T47D (cell line): ENCODE measurements at places on chromosomes 6 and 20.
A peak's percentile ranks its signal among the peaks of the same experiment; 100 is the strongest.

DNA sequence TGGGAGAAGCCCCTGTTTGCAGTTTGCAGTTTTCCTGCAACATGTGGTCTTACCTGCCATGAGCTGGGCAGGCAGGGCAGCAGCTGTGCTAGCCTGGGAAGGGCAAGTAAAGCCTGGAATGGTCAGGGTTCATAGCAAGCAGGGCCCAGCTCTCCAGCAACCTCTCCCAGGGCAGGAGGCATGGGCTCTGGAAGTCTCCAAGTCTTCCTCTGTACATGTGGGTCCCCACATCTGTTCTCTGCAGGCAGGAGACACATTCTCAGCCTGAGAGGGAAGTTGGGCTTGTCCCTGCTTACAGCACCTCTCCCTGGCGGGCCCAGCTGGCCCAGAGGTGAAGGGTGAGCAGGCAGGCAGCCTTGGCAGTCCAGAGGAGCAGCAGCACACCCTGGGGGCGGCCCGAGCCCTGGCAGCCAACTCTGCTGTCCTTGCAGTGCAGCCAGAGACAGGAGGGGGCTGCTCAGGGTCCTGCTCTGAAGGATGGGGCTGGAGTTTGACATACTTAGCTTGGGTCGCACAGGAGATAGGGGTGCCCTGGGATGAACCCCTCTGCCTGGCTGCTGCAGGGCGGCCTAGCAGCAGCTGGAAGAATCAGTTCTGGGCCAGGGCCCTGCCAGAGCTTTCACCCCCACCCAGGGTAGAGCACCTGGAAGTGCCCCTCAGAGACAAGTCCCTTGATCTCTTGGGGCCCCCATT lies 176.0 kb downstream of the MRPL14 start:
- DNase-seq, result no peak

- no peak for DNase-seq
Measured at GRCh38 chr6:159929819-159930218, 39.0 kb downstream of the MAS1 start.

- no peak for DNase-seq
Measured at GRCh38 chr6:169930799-169931198, 179.4 kb downstream of the ERMARD start.

DNA sequence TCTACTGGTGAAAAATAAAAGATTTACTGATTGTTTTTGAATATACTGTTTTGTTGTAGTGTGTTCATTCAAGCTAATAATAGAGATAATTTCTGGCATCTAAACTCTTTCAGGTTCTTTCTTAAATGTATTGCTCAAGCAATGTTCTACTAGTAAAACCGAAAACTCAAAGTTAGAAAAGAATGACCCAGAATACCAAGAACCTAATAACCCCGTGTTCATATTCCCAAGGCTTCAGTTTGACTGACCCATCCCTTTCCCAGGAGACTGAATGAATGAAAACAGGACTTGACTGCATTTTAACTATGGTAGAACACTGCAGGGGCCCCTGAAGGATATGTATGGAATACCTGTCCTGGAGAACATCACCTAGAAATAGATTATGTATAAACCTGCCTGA lies 375.3 kb downstream of the MAFB start:
- no peak for DNase-seq

DNA sequence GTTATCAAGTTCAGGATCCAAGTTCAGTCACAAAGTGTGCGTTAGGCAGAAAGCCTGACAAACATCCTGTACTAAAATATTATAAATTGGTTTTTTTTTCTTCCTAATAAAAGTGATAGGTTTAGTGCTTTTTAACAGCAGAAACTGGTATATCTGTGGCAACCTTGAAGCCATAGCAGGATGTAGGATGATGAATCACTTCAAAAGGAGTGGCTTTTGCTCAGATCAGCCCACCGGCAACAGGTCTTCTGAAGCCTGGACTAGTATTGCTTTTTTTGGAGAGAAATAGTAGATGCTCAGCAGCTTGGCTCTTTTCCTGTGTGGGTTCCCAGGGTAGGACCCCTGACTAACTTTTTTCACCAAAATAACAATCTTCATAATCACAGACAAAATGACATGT lies 190.8 kb downstream of the EPM2A start:
- DNase-seq, result no peak

DNA sequence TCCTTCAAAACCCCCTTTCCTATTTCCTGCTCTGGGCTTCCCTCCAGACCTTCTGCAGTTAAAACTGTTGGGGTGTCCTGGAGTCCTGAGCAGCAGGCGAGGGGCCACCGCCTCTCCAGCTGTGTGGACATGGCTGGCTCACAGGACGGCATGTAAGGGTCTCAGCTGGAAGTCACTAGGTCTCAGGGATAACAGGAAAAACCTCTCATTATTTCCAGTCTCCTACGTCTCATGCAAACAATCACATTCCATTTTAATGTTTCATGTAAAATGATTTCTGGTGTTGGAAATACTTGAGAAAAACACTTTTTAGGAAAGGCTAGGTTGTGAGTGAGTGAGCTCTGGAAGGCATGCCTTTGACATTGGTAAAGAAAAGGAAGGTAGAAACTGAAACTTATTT lies 158.7 kb downstream of the SCML4 start:
- DNase-seq, result no peak

DNA sequence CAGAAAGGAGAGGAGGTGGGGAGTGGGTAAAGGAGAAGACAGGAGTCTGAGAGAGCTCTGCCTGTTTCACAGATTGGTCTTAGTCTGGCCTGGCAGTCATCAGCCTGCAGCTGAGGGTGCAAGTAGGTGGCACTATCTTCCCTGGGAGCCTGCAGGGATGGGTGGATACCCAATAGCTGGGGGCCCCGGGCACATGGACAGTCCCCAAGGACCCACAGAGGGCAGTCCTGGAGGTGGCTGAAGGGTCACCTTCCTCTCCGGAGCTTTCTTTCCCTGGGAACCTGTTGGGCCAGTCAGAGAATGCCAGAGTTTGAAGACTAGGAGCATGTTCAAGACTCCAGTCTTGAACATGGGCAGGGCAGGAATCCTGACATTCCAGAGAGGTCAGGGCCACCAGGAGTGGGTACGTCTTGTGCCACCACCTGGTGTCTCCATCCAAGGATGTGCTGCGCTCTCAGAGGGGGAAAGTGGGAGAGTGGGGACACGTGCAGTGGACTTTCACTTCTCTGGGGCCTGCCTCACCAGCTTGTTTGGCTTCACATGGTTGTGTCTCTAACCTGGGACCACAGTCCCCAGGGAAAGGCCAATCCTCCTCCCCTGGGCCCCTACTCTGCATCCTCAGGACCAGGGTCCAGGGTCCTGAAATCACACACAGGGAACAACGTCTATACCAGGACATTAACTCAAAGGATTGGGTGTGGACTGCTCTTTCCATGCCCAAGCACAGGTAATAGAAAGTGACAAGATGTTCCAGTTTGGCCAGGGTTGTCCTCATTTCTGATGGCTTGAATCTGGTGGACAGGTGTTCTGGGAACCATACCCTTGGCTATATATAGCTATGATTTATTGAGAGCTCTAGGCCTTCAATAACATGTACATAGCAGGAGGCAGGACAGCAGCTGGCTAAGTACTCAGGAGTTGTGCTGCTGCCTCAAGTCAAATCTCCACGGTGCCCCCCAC lies 18.0 kb downstream of the AARS2 start:
- DNase-seq, result no peak

DNA sequence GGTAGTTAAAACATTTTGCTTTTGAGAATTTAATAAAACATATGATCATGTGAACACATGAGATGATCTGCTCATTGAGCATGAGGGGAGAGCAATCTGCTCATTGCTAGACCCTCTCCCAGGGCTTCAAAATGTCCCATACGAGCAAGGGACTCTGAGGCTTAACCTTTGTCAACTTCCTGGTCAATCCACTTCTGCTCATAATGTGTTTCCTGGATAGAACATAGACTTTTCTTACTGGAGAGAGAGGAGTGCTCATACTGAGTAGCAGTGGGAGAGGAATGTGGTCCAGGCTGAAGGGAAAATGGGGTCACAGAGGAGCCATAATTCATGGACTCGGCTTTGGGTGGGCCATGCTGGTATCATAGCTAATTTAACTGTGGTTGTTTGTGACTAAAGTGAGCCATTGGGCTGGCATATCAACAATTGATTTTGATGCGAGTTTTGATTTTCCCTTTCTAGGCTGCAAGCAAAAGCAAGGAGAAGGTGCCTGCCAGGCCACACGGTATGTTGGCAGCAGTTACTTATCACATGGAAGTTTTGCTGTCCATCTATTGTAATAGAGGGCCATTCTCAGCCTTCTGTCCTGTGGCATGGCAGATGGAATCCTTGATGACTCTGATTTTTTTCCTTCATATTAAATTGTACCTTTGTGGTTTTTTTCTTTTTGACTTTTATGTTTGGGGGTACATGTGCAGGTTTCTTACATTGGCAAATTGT lies 20.8 kb upstream of the ADGRF4 start:
- DNase-seq, result no peak

- DNase-seq, result no peak
Measured at GRCh38 chr6:82353848-82354247, 9.8 kb upstream of the TPBG start.

DNA sequence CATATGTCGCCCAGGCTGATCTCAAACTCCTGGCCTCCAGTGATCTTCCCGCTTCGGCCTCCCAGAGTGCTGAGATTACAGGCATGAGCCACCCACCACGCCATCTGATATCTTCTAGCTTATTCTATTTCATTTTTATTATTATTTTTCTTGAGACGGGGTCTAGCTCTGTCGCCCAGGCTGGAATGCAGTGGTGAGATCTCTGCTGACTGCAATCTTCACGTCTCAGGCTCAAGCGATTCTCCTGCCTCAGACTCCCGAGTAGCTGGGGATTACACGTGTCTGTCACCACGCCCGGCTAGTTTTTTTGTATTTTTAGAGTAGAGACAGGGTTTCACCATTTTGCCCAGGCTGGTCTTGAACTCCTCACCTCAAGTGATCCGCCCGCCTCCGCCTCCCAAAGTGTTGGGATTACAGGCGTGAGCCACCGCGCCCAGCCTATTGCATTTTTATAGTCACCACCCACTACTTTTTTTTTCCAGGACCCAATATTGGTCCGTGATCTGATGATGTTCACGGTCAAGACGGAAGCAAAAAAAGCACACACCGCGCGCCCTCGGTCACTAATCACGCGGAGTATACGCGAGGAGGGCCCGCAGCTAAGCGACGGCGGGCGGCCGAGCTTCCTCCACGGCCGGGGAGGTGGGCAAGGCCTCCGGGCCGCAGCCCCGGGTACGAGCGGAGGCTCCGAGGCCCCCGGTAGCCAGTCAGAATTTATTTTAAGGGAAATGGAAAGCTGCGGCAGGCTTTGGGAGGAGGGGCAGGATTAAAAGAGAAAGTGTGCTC lies 1.1 kb upstream of the LSM14B start:
- no peak for DNase-seq

DNA sequence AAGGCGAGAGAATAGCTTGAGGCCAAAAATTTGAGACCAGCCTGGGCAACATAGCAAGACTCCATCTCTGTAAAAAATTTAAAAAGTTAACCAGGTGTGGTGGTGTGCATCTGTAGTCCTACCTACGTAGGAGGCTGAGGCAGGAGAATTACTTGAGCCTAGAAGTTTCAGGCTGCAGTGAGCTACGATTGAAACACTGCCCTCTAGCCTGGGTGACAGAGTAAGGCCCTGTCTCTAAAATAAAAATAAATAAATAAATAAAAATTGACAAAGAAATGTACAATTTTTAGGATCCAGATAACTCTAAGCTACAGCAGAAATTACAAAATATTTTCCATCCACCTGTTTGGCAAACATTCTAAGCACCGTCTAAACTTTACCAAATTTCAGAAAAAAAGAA lies 941.0 kb upstream of the ADGRB3 start:
- no peak for DNase-seq

- no peak for DNase-seq
Measured at GRCh38 chr6:42783876-42784642, 2.2 kb downstream of the BICRAL start.

DNA sequence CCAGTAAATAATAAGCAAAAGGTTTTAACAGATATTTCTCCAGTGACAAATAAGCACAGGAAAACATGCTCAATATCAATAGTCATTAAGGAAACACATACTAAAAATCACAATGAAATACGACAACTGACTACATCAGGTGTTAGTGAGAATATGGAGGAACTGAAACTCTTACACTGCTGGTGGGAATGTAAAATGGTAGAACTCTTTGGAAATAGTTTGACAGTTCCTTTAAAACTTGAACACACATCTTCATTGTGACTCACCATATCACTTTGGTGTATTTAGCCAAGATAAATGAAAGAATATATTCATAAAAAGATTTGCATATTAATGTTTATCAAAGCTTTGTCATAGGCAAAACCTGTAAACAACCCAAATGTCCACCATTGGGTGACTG lies 11.3 kb upstream of the MAP3K5 start:
- no peak for DNase-seq

- peak; percentile 54 for DNase-seq
Measured at GRCh38 chr20:51447097-51447764, 95.3 kb downstream of the NFATC2 start.

DNA sequence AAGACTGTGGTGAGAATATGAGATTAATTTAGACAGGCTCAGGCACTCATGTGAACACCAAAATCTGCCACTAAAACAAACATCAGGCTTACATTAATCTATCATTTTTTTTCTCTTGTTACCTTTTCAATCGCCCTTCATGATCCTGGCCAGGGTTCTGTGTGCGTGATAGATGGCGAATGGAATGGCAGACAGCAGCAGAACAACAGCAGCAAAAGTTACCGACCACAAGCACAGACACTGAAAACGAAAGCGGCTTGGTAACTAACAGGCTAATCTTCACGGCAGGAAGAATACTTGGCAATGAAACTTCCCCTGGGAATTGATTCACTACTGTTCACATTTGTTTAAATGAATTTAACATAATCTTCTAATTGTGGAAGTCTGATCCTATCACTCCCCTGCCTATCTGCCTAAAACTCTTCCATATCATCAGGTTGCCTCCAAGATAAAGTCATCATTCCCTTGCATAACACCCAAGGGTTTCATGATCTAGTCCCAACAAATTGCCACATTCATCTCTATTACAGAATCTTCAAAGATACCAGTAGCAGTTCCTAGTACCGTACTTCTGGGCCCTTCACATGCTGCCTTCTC lies 28.7 kb downstream of the PTPRK start:
- DNase-seq, result no peak

DNA sequence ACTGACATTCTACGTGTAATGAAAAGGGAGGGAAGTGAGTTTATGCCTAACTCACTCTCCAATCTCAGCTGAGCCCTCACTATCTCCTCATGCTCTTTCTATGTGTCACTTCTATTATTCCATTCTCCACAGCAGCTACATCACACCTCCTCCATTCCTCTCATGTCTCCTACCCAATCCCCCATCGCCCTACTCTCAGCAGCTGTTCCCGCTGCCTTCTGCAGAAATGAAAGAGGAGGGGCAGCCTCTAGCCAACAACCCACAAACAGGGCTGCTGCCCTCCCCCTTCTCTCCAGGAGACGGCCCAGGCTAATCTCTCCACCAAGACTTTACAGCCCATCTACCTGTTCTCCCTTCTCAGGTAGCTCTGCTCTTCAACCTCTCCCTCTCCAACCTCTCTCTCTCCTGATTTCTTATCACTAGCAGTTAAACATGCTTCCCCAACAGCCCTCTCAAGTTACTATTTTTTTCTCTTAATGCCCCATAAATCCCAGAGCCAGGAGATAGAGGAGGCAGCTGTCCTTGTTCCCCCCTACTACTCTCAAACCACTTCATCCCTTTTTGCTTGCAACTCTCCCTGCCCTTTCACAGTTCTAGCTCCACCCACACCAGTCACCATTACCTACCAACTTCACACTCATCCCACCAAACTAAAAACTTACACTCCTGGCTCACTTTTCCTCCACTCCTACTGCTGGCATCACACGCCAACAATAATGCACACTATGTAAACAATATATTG lies 136.5 kb downstream of the BTBD9 start:
- DNase-seq, result no peak
